ENCODE measurements at places on chromosomes 6 and 20.

- no peak for DNase-seq
These were observed 1.0 kb upstream of the LY6G6D start for GRCh38 chr6:31713991-31714684.

DNA sequence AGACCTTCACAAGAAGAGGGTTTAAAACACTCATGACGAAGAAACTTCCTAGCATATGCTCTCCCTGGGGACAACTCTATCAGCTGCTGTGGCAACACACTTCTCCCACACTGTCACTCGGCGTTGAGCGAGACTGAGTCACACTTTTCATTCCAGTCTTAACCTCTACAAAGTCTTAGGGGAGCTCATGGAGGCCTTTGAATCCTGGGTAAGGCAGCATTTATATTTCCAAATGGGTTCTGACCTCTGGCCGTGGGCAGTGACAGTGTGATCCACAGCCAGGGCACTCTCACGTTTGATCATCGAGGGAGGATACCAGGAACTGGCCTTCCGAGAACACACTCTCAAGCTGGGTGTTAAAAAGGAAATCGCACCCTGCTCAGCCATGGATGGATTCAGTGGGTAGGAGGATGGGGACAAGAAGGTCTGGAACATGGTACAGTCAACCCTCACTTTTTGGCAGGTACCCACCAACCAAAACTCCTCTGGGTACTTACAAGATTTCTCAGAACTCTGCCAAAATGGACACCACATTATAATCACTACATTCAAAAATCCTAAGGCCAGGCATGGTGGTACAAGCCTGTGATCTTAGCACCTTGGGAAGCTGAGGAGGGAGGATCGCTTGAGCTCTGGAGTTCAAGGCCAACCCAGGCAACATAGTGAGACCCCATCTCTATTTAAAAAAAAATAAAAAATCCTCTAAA, 19.6 kb downstream of the RRBP1 start:
- no peak for DNase-seq

GRCh38 chr6:140437619-140438345, 1063.3 kb upstream of the CITED2 start:
- DNase-seq, result no peak

- peak; percentile 97 for DNase-seq
These were observed 16.7 kb downstream of the HFE start for GRCh38 chr6:26103770-26104456.

DNA sequence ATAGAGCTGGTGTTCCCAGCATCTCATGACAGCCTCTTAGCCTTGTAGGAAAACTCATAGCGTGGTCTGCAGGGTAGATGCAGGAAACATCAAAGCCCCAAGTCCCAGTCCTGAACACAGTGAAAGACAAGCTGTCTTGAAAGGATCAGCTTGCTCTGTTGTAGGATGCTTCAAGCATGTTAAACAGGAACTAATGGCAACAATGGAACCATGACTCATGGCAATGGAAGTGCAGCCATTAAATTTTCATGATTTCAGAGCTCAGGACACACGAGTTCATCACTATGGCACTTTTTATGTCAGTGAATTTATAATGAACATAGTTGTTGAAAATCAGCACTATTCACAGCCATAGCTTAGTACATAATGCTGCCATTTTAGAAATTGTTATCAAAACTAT, 367.7 kb downstream of the KIF16B start:
- no peak for DNase-seq

GRCh38 chr6:6331946-6332601, 11.6 kb upstream of the F13A1 start:
- no peak for DNase-seq

DNA sequence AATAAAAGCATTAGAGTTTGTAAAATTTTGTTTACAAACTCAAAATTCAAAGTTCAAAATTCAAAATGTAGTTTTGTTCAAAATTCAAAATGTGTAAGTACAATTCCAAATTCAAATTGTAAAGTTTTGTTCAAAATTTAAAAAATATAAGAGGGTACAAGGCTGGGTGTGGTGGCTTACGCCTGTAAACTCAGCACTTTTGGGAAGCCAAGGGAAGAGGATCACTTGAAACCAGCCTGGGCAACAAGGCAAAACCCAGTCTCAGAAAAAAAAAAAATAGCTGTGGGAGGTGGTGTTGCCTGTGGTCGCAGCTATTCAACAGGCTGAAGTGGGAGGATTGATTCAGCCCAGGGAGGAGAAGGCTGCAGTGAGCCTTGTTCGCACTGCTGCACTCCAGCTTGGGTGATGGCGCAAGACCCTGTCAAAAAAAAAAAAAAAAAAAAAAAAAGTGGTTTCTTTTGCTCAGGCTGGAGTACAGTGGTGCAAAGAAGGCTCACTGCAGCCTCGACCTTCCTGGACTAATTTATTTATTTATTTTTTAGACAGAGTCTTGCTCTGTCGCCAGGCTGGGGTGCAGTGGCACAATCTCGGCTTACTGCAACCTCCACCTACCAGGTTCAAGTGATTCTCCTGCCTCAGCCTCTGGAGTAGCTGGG, 5.4 kb upstream of the ZBTB12 start:
- DNase-seq, result peak; percentile 36

- no peak for DNase-seq
These were observed 50.5 kb downstream of the CFAP61 start for GRCh38 chr20:20102716-20103258.

GRCh38 chr6:100296810-100297544, 167.7 kb downstream of the SIM1 start:
- DNase-seq, result no peak

- no peak for DNase-seq
These were observed 7.6 kb downstream of the RBBP8NL start for GRCh38 chr20:62419759-62420158.

DNA sequence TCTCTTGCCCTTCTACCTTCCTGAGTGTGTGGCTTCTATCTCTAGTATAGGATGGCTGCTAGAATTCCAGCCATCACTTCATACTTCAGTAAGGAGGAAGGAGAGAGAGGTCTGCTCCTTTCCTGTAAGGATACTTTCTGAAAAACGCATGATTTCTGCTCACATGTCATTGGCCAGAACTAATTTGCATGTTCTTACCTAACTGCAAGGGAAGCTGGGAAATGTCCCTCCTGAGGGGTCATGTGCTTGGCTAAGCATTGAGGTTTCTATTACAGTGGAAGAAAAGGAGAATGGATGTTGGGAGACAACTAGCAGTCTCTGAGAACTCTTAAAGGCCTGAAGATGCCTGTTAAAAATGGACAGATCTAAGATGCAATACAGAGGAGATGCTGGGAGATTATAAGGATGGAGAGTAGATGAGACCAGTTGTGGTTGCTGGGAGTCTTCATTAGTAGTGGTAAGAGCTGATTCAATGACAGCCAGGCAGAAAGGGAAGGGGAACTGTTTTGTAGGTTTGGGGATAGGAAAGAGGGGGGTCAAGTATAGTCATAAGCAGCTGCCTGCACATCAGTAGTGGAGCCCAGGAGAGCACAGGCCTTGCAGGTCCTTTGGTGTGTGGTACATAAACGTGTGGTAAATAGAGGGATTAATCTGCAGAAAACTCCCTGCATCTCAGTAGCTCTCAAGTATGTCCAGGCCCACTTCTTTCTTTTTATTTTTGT, 20.2 kb downstream of the CDS2 start:
- DNase-seq, result no peak

DNA sequence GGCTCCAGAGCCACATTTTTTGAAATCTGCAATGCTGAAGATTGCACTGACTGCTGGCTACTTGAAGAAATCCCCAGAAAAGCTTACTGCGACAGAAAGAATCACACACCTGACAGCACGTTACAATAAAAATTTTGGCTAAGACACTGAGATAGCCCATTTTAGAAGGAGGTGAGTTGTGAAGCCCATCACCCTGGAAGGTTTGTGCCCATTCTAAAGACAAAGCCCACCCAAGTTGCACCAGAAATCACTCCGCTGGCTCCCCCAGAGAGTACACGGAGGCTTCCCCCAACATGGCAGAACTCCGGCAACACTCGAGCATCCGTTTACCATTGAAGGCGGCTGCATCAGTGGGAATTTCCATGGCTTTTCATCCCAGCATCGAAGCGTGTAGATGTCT, 29.4 kb downstream of the LPA start:
- DNase-seq, result no peak

- no peak for DNase-seq
These were observed 306.0 kb upstream of the MARCKS start for GRCh38 chr6:113551168-113551567.

DNA sequence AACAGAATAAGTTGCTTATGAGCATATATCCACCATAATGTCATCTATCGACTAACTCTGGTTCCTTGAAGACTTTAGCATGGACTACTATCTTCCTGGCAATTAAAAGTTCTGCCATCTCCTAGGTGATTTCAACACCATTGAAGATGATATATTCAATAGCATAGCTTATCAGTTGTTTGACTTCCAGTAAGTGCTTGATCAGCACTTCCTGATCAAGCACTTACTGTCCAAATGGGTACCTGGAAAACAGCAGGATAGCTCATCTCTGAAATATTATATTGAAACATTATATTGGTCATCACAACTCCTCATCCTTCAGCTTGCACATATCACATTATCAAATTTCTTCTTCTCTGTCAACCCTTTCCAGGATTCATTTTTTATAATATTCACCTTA, 75.5 kb upstream of the HMGCLL1 start:
- DNase-seq, result no peak

GRCh38 chr6:149347067-149347466, 29.6 kb downstream of the TAB2 start:
- no peak for DNase-seq

- DNase-seq, result no peak
These were observed 244.3 kb upstream of the TSHZ2 start for GRCh38 chr20:52727740-52728456.

DNA sequence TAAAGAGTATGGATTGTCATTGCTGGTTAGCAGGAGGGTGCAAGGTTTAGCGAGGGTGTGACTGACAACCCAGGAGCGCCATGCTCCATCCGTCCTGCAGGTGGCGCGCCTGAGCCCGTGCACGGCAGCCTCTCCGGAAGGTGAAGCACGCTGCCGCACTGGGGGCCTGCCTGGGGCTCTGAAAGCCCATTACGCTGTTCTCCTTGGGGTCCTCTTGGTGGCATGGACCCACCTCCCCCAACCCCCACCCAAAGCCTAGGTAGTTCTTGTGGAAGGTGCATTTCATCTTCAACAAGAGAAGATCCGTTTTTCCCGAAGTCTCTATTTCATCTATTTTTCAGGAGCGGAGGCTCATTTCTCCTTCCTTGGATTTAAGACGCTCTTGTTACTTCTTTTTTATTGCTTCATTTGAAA, 197.4 kb upstream of the KCNG1 start:
- no peak for DNase-seq

DNA sequence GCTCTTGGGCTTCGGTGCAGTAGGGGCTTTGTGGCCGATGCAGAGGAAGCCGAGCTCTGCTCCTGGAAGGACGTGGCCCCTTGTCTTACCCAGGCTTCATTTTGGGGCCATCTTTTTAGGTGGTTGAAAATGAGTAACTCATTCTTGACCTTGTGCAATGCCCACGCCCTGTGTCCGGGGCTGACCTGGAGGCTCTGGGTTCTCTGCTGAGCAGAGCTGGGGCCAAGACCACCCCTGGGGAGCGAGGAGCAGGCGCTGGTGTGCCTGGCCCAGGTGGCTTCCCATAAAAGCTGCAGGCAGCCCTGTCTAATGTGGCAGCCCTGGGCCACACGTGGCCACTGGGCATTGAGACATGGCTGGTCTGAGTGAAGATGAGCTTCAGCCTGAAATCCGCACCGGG, 25.7 kb downstream of the NTSR1 start:
- DNase-seq, result no peak

DNA sequence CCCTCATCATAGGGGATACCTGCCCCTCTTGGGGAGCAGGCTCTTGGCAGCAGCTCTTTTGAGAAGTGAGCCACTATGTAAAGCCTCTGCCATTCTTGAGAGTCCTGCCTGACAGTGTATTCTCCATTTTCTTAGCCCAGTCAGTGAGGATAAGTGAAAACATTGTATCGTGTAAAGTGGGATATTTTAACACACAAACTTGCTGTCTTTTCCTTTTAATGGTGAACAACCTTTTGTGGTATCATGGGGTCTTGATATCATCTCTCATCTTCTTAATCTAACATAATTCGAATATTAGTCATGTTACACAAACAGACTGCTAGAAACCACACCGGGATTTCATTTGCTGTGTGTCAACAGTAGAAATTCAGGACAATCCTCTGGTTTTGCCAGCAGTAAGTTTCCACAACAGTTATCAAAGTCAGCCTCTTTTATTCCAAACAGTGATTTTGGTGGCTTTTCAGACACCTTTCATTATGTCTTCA, 136.2 kb downstream of the HIVEP1 start:
- no peak for DNase-seq

DNA sequence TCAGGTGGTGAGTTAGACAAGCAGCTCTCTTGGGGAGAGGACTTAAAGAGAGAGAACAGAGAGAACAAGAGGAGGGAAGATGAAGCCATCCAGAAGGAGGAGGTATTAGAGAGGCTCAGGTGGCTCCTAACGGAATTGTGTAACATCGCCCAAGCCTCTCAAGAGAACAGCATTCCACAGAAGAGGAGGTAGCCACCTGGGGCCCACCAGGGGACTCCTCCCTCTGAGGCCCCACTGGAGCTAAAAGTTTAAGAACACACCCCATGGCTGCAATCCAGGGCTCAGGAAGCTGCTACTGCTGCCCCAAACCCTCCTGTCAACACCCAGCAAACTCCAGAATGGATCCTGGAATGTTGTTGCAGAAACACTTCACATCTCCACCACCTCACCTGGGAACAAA, 23.6 kb upstream of the MDFI start:
- no peak for DNase-seq

GRCh38 chr20:37902504-37903313, at the start of gene VSTM2L:
Gene VSTM2L (plus strand): TSS chr20:37903127. CDS start chr20:37903351, 224 bp downstream.
- DNase-seq, result no peak

DNA sequence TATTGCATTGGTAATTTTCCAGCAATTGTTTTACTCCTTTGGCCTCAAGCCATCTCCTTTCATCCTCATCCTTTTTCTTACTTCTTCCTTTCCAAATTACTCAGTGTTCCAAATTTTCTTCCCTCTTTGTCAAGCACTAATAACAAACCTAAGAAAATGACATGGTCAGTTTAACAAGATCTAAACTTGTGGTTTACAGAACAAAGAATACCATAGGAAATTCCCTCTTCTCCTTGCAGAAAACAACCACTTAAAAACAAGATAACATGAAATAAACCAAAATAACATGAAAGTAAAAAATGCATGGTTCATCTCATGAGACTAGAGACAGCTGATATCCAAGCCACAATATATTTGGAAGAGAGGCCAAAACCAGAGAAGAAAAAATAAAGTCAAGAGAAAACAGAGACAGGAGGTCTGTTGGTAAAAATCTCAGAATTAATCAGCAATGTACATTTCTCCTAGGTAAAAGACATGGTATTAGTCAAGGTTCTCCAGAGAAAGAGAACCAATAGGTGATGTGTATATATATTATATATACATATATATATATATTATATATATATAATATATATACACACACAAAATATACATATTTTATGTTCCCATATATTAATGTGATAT, 51.0 kb upstream of the SENP6 start:
- DNase-seq, result no peak

Data from Jurkat, Clone E6-1 (cell line).